Activated effector memory CD4-positive, alpha-beta T cell treated with anti-CD3 and anti-CD28 coated beads, Interleukin-2, amount 50 U/mL, for 16 hours (primary cell): ENCODE measurements at places on chromosomes 1 and 21.

- no peak for DNase-seq
Observed at GRCh38 chr1:246647513-246647912, 76.7 kb upstream of the SCCPDH start.

DNA sequence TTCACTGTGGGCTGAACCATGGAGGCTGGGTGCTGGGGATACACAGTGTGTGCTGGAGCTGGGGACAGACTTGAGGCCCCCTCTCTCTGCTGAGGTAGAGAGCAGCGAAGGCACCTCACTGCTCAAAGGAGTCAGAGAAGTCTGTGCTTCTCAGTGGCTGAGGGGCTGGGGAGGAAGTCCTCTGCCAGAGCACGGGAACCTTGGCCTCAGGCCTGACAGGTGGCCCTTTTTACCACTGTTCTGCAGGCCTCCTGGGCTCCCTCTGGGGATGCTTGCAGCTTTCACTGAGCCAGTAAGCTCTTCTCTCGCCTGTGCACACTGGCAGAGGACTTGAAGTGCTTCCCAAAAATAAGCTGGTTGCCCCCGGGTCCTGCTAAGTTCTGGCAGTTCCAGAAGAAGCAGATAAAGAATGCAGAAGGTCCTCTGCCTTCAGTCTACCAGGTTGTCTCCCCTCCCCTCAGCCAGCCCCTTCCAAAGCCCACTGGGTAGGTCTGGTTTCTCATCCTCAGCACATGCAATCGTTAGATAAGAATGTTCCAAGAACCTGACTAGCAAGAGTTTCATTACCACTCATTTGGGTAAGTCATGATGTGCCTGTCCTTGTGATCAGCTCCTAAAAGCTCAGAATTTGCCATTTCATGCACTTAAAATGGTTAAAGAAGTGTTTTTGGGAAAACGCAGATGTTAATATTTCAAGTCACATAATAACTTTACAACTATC is 53.9 kb downstream of the TENT5C start:
- no peak for DNase-seq

- no peak for DNase-seq
Observed at GRCh38 chr21:31340942-31341487, 3.0 kb downstream of the TIAM1 start.

- no peak for DNase-seq
Observed at GRCh38 chr1:215833941-215834729, 267.0 kb downstream of the KCTD3 start.

DNA sequence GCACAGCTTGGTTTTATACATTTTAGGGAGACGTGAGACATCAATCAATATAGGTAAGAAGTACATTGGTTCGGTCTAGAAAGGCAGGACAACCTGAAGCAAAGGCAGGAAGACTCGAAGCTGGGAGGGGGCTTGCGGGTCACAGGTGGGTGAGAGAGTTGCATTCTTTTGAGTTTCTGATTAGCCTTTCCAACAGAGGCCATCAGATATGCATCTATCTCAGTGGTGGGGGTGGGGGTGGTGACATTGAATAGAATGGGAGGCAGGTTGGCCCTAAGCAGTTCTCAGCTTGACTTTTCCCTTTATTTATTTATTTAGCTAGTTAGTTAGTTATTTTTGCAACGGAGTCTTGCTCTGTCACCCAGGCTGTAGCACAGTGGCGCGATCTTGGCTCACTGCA is 85.6 kb downstream of the WDR4 start:
- DNase-seq = no peak

DNA sequence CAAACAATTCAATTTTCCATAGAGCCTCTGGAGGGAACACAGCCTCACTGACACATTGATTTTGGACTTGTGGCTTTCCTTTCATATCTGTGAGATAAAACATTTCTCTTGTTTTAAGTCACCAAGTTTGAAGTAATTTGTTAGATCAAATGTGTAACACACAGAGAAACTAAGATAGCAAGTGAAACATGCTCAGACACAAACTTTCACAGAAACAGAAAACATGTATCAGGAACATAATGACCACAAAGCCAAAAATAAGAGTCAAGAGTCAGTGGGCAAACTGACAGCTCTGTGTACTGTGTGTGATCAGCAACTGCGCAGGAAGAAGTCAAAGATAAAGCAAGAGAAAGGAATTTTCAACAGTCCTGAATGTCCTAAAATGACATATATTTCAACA is 1237.5 kb downstream of the AMY1C start:
- DNase-seq = no peak

GRCh38 chr1:74953622-74954021 is 180.6 kb upstream of the LHX8 start:
- no peak for DNase-seq

GRCh38 chr1:206049919-206050600 is 2.9 kb upstream of the RHEX start:
- DNase-seq = no peak

DNA sequence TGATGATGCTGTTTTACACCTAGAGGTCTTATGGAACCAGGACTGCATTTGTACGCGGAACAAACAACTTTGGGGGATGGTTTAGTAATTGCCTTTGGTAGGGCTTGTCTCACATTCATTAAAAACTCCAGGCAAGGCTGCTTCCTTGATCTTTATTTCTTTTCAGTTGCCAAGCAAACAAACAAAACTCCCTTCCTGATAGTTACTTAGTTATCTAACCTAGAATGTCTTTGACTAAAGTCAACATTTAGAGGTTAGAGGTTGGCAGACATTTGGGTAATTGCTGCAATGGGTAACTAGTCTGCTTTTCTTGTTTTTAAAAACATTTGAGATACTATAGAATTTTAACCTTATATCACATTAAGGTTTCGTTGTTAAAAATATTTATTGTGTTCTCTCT is 500.9 kb upstream of the PTBP2 start:
- no peak for DNase-seq

DNA sequence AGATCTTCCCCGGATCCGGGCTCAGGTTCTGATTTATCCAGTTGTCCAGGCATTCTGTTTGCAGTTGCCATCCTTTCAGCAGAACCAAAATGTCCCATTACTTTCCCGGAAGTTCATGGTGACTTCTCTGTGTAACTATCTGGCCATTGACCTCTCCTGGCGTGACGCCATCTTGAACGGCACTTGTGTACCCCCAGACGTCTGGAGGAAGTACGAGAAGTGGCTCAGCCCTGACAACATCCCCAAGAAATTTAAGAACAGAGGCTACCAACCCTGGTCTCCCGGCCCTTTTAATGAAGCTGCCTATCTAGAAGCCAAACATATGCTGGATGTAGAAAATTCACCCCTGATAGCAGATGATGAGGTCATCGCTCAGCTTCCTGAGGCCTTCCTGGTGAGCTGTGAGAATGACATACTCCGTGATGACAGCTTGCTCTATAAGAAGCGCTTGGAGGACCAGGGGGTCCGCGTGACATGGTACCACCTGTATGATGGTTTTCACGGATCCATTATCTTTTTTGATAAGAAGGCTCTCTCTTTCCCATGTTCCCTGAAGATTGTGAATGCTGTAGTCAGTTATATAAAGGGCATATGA is 22.4 kb downstream of the AADACL4 start:
- no peak for DNase-seq
